ENCODE measurements at places on chromosomes 11 and 22. TPM values are rescaled to one million over a fixed set of nuclear protein-coding genes. Genes with fewer than 3 reads are reported as not detected.

Gene OR4D5
- not detected for total RNA-seq

Gene OLFML1
- not detected for total RNA-seq

Gene ALG12
- 20.7 TPM for total RNA-seq

Gene LAYN
- 1.3 TPM for total RNA-seq

All from T-helper 2 cell treated with Interferon-gamma antibody and Interleukin-4, amounts not matched to agents 100 ng/mL and 5 ng/mL, for 36 hours (primary cell).